Pons (tissue), 1 donor: ENCODE measurements at places on chromosomes 2 and 18.

DNA sequence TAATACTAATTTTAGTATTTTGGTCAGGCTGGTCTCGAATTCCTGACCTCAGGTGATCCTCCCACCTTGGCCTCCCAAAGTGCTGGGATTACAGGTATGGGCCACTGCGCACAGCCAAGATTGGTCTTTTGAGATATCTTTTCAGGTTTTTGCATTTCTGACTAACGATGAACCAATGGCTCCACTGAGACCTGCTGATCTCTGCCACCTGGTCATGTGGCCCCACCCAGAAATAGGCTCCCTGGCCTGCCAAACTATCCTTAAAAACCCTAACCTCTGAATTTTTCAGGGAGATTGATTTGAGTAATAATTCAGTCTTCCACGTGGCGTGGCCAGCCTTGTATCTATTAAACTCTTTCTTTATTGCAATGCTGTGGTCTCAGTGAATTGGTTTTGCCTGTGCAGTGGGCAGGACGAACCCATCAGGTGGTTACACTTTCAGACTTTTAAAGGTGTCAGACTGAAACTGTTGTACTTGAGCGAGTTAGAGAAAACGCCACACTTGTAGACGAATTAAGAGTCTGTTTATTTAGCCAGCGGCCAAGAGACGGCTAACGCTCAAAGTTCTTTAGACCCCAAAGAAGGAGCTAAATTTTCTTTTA lies 85.8 kb upstream of the MSH6 start:
- DNase-seq = no peak

- no peak for DNase-seq
Measured at GRCh38 chr2:232354069-232354468, 24.5 kb upstream of the ALPP start.

GRCh38 chr2:200393191-200393590 lies 86.7 kb downstream of the SPATS2L start:
- DNase-seq = no peak

DNA sequence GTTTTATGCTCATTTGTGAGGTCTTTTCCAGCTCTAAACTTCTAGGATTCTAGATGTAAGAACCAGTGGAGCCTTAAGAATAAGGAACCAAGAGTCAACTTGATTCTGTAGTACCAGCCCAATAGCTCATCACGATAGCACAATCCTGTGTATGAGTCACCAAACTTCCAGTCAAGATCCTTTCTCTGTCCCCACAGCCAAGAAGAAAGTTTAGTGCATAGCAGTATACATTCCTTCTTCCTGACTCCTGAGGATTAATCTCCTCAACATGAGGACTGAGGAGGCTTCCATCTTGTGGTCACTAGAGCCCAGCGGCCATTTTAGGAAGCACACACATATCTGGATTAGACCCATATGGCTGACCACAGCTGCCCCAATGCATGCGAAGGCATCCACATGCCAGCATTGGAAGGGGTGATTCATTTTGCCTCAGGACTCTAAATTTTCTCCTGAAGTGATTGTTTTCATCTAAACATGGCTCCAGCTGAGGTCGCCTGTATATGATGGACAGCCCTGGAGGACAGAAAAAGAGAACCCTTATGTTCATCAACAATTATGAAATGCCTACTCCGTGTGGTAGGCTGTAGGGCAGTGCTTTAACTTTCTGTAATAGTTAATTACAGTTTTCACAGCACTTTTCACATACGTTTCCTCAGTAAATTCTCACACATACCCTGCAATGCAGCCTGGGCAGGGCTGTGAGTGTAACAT lies 53.5 kb downstream of the RASGRP3 start:
- DNase-seq = no peak

GRCh38 chr18:23536204-23536603 lies 32.9 kb downstream of the RMC1 start:
- DNase-seq = no peak

DNA sequence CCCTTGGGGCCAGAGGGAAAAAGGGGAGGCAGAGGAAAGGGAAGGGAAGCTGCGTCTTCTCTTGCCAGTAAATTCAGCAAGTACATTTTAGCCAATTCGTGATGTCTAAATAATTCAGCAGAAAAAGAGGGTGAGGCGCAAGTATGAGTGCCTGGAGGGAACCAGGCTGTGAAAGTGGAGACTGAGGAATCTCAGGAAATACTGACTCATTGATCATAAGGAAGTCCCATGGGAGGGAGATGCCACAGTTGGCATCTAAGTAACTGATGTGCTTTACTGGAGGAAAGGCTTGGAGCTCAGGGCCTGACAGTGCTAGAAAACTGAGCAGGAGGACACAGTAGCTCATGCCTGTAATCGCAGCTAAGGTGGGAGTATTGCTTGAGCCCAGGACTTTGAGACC lies 31.1 kb downstream of the KIF5C start:
- no peak for DNase-seq

DNA sequence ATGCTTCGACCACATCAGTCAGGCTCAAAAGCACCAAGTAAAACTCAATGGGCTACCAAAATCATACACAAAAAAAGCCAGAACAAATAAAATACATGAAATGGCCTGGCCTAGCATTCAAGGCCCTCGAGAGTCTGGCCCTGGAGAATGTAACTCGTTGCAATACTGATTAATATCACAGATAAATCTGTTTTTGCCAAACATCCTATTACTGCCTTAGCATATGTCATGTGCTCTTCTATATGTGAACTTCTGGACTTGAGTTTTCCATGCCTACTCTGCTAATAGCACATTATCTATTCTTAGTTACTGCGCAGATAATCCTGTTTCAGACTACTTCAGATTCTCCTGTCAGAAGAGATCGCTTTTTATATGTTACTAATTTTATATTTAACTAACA lies 250.7 kb upstream of the SMAD7 start:
- DNase-seq = no peak

DNA sequence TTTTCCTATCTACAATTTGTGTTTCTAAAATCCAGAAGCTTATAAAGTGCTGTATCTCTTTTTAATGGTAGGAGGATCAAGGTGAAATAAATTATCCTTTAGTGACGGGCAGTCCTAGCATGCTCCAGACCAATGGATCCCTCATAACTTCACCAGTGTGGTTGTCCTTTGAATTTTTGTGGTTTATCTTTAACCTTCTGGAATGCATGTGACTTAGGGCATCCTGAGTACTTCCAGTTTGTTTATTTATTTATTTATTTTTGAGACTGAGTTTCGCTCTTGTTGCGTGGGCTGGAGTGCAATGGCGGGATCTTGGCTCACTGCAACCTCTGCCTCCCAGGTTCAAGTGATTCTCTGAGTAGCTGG lies 40.4 kb downstream of the NUP35 start:
- no peak for DNase-seq

- no peak for DNase-seq
Measured at GRCh38 chr2:172215936-172216335, 113.2 kb upstream of the DLX2 start.

GRCh38 chr2:101253703-101254450 lies 1.2 kb downstream of the CNOT11 start:
- no peak for DNase-seq

- no peak for DNase-seq
Measured at GRCh38 chr2:197196541-197197180, 113.9 kb downstream of the ANKRD44 start.
